Panc1 (cell line): ENCODE measurements at places on chromosomes 11 and 22.

DNA sequence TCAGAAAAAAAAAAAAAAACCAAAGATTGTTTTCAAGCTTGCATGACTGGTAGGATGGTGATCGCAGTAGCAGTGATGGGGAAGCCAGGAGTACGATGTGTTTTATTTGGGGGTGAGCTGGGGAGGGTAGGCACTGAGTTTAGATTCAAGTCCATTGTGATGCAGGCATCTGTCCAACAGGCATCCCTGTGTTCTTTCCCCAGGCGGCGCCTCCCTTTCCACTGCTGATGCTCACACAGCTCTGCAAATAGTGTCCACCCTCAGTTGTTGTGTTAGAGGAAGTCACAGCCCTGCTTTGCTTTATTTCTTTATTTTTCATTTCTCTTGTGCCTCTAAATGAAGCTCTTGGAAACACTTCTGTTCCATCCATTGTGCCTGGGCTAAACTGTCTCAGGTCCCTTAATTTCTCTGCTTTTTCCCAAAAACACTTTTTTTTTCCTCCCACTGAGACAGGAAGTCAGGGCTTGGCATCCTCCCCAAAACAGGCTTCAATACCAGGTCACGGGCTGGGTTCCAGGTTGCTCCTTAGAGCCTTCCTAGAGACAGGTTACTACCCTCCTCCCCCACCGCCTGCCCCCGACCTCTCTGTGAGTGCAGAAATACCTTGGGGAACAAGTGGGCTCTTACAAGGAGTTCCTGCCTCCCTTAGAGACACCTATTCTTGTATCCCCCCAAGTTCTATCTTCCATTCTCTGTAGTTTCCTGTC lies 38.6 kb upstream of the HSPA8 start:
- H3K4me1 ChIP-seq, result no peaks in the 10 kb centered on the region
- no peak for DNase-seq

DNA sequence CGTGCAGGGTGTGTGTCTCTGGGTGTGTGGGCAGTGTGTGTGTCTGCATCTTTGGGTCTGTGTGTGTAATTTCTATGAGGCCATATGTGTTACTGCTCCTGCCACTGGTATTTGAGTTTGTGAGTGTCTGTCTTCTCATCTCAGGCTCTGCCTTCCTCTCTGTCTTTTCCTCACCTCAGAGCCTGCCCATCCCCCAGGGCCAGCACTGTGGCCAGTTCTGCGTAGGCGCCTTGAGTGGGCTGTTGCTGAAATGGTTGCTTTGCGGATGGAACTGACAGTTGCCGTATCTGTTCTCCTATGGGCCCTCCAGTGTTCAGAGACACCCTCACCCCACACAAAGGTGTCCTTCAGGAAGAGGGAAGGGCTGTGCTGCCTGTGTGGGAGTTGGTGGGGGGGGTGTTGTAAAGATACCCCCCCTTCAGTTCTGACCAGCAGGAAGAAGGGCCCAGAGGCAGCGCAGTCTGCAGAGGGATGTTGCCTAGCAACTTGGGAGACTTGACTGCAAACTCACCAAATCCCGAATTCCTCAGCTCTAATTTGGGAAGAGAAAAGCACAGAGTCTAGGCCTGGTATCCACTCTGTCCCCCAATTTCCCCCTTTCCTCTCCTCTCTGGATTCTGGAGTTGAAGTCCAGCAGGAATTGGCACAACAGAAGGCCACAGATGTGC lies 2.0 kb upstream of the NRGN start:
- H3K36me3 ChIP-seq, result no peaks in the 10 kb centered on the region
- no peak overlapping the region for H3K4me3 ChIP-seq
- H3K27ac ChIP-seq, result no peak overlapping the region
- no peak for DNase-seq

DNA sequence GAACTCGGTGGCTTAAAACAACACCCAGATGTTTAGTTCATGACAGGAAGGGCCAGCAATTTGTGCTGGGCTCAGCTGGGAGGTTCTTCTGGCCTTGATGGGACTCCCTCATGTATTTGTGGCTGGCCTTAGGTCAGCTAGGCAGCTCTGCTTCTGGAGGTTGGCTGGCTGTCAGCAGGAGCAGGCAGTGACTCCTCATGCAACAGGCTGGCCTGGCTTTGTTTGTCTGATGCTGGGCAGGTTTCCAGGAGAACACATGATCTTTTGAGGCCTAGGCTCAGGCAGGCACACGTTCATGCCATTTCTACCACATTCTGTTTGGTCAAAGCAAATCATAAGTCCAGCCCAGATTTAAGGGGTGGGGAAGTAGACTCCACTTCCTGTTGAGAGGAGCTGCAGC lies 571.2 kb downstream of the TBC1D22A start:
- H3K27me3 ChIP-seq, result no peaks in the 10 kb centered on the region
- no peaks in the 10 kb centered on the region for H3K36me3 ChIP-seq

- H3K4me1 ChIP-seq, result peaks cover 7% of the 10 kb centered on the region
- H3K36me3 ChIP-seq, result no peaks in the 10 kb centered on the region
- H3K4me3 ChIP-seq, result no peak overlapping the region
- no peak for DNase-seq
These were observed 89.1 kb downstream of the CELSR1 start for GRCh38 chr22:46448333-46448732.

- no peaks in the 10 kb centered on the region for H3K27me3 ChIP-seq
- H3K27ac ChIP-seq, result no peak overlapping the region
- H3K4me3 ChIP-seq, result no peak overlapping the region
- no peaks in the 10 kb centered on the region for H3K36me3 ChIP-seq
- peaks cover 12% of the 10 kb centered on the region for H3K4me1 ChIP-seq
- DNase-seq, result no peak
These were observed 12.6 kb upstream of the SSTR3 start for GRCh38 chr22:37224757-37225420.

DNA sequence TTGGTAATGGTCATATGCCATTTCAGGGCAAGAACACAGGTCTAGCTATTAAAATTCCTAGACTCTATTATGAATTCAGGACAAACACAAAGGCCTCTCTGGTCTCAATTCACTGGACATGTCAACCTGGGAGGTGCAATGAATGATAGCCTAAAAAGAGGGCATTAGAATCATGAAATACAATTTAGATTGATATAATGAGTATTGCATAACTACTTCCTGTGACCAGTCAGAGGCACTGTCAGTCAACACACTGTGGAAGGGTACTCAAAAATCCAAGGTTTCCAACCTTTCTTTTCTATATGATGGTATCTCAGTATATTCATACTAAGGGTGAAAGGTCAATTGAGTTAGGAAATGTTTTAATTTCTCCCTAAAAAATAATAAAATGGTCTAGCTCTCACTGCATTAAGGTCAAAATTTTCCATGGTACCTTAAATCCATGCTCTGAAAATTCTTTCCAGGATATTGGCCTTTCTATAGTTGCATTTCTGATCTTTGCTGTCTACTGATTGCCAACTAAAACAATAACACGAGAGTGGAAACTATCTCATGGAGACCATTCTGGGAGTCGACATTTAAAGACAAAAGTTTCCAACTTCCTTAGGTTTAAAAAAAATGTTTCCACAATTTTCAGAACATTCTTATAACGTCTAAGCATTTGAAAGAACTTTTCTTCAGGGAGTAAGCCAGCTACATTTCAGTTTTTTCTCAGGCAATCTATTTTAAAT lies 81.7 kb upstream of the APOA1 start:
- DNase-seq, result no peak
- H3K4me1 ChIP-seq, result no peaks in the 10 kb centered on the region
- no peaks in the 10 kb centered on the region for H3K27me3 ChIP-seq
- no peak overlapping the region for H3K27ac ChIP-seq
